ENCODE measurements at places on chromosomes 7 and 10.
A peak's percentile ranks its signal among the peaks of the same experiment; 100 is the strongest.

GRCh38 chr10:79346012-79346340 lies 1.3 kb upstream of the PPIF start:
- DNase-seq, result no peak

DNA sequence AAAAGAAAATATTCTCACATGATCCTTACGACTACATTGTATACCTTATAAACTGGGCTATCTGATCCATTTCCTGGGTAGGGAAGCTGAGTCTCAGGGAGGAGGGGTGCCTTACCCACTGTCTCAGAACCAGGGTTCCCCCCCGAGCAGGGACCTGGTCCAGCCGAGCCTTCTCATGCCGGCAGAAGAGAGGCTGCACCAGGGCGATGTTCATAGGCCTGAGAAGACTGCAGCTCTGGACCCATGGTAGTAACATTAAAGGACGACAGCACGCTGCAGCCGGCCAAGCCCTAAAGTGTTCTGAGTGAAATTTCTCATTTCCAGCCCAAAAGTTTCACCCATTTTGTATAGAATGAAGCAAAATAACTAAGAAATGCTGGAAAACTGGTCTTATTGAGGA lies 163.0 kb upstream of the TNS3 start:
- DNase-seq, result no peak

GRCh38 chr7:116165717-116166116 lies 44.6 kb upstream of the TES start:
- no peak for DNase-seq

GRCh38 chr7:95395755-95396135 lies 430 bp downstream of the PON3 start:
- DNase-seq, result no peak

DNA sequence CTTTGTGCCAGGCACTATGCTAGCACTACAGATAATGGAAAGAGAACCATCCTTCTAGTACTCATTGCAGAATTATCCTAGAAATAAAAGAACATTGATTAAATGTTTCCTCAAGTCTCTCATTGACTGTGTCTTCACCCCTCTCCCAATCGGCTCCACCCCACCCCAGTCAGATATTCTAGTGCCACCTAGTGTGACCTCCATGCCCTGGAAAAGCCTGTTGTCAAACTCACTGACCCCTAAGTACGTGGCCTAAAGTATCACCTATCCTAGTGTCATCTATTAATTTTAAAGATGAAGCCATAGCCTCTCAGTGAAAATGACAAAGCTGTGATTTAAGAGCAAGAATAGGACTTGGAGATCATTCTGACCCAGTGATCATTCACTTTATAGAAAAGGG lies 26.3 kb downstream of the LGI1 start:
- no peak for DNase-seq

GRCh38 chr10:125768219-125768855 lies 7.3 kb downstream of the MMP21 start:
- DNase-seq, result no peak

- DNase-seq, result no peak
Measured at GRCh38 chr7:130292682-130293257, at the start of gene CPA4. CPA4 (plus strand) TSS chr7:130293161; CDS start chr7:130293181, 20 bp downstream.

GRCh38 chr10:129867631-129868179 lies 96.4 kb downstream of the EBF3 start:
- no peak for DNase-seq

DNA sequence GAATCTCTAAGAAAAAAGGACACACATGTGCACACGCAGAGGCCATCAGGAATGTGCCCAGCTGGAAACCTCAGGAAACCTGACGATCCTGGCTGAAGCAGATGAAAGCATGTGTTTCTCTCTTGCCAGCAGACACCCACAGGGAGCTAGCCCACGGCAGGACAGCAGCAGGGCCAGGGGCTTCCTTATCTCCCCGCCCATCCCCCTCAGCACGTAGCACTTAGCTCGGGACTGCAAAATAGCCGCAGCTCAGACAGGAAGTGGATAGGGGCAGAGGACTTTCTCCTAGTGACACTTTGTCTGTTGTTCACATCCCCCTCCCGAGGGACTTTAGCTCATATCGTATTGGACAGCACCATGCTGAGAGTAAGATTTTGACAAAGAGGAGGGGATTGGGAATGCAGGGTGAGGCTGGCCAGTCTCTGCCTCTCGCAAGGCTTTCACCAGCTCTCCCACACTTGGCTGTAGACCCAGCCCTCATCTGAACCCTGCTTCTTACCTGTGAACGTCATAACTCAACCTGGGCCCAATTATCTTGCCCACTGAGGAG lies 63.8 kb downstream of the MKI67 start:
- DNase-seq, result no peak

DNA sequence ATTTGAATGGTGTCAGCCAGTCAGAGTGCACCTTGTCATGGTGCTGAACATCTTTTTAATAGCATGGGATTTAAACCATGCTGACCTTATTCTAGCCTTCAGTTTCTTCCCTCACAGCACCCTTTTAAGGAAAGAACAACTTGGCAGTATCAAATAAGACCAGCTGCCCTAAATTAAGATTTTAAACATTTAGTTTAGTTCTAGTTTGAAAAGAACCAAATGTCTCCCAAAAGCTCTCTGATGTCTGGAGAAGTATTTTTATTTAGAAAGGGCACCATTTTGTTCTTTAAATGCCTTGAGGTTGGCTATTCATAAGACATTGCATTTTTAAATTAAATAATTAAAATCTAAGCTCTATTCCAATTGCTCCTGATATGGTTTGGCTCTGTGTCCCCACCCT lies 121.1 kb downstream of the CCDC3 start:
- DNase-seq, result no peak

DNA sequence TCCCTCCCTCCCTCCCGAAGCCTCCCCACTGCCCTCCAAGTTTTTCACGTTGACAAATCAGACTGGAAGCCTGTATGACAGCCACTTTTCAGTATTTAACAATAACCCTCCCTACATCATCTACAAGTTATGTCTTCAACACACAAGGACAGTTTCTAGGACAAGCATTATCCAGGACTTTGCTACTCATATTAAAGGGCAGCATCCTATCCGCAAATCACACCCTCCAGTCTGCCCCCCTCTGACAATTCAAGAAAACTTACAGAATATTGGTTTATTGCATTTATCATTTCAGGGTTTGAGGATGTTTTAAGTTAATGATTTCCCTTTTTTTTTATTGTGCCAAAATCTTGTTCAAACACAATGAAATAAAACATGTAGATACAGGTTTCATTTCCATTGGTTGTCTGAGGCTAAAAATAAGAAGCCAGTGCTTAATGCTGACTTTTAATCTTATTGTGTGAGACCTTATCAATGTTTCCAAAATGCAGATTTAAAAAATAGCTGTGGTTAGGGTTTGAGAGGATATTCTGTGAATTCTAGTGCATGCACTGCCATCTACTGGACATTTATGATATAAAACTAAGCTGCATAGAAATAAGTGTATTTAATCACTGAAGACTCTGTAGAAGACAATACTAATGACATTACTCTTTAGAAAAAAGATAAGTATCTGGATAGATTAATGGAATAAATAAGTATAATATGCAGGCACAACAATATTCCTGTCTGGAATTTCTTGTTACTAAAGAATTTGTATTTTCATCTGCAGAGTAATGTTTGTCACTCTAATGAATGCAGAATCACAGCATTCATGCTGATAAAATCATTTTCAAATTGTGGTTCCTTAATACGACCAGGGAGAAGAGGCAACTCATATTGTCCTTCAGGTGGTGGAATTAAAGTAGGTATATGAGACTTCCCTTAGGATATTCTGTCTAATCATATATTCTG lies 64.1 kb downstream of the CAV1 start:
- peak; percentile 60 for DNase-seq

GRCh38 chr7:1438821-1439220 lies 20.4 kb downstream of the MICALL2 start:
- no peak for DNase-seq

DNA sequence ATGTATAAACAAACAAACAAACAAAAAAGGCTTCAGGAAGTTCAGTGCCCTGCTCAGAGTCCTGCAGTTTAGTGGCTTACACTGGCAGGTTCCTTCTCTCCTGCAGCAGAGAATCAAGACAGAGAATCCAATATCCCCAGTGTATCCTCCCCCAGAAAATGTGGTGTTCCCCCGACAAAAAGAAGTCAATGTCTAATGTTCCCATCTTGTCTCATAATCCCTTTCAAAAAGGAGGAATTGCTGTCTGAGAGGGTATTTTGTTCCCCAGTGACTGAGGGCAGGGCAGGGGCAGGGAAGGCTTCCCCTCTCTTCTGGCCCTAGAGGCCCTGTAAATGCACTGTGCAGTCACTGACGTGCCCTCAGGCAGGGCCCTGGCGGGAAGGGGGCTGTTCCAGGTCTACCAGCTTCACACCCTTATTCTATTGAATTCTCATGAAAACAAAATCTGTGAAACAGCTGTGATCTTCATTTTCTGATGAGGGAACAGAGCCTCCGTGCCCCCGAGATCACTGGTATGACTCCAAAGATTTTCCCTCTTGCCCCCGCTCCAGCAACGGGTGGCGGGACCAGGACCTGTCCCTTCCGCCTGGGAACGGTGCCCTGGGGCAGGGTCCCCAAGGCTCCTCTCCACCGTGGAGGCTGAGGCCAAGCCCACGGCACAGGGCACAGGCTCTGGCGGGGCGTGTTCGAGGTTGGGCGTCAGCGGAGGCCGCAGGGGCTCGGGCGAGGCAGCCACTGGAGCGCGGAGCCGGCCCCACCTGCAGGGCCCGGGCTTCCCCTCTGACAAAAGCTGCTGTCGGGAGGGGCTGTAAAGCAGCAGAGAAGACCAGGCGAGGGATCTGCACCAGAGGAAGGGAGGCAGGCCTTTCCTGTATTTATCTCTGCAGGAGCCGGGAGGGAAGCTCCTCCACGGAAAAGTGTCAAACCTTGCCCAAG lies 13.4 kb upstream of the WDFY4 start:
- DNase-seq, result no peak

DNA sequence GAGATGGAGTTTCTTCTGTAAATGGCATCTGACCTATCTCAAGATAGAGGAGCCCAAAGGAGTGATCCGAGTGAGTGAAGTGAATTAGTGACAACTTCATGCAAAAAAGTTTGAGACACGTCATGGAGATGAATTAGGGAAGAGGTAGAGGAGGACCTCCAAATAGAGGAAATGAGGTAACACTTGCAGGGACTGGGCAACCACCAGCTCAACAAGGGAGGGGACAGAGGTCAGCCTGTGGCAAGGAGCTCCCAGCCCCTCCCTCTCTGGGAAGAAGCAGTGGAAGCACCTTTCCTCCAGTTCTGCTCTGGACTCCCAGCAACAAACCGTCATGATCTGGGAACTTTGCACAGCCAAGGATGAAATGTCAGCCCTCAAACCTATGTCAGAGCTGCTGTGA lies 83.5 kb upstream of the IKZF1 start:
- no peak for DNase-seq

DNA sequence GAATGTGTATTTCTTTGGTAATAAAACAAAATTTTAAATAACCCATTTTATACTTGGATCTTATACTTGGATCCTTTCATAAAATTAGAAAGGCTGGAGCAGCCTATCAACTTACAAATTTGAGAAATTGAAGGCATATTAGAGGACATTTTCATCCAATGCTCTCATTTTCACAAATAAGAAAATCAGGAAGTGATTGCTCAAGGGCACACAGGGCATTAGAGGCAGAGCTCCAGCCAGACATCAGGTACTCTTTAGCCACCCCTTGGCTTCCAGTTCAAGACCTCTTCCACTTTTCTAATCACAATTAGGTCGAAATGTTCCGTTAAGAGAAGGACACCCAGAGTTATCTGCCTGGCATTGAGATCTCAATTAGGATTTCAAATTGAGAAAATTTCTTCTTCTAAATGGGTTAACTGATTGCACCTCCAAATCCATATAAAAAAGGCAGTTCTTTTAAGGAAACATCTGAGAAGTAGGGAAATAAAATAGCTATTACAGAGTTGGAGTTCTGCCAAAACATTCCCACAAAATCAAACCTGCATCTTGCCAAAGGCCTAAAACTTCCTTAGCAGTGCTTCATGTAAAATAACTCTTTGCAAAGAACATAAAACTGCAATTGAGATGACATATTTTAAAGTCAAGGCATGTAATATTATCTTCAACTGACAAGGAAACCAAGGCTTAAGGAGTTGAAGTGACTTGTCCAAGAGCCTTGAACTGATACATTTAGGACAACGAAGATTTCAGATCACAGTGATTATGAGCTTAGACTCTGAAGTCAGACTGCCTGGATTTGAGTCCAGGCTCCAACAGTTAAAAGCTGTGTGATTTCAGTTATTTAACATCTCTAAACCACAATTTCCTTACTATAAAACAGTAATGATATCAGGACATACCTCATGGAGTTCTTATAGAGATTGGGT lies 2.4 kb downstream of the ACTA2 start:
- DNase-seq, result no peak

DNA sequence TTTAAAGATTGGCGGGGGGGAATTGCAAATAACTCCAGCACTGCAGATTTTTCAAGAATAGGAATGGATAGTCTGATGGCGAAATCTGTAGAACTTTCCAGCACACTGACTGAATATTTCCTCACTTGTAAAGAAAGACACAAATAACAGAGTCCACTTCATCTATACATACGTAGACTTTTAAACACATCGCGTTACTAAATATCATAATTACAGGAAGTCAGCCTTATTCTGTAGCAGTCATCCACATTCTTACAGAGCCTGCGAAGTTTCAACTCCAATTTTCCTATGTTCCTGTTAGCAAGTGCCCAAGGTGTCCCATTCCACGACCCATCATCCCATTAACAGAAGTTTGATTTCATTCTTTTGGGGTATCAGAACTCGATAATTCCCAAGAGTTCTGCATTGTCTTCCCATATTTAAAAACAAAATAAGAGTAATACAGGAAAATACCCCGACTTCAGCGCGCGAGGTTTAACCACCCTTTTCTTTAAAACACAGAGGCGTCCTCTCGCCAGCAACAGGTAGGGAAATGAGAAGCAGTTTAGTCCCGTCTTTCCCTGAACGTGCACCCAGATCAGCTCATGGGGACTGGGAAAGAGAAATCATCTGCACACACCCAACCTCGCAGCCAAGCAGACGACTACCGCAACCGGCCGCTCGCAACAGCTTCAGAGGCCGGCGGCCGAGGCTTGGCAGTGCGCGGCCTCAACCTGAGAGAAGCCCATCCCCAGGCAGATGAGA lies 880 bp downstream of the HERC4 start:
- no peak for DNase-seq

All from COR-L47 (cell line).